ENCODE measurements at places on chromosomes 1 and 21.

- DNase-seq, result no peak
Observed at GRCh38 chr1:147626291-147626690, 44.0 kb downstream of the ACP6 start.

DNA sequence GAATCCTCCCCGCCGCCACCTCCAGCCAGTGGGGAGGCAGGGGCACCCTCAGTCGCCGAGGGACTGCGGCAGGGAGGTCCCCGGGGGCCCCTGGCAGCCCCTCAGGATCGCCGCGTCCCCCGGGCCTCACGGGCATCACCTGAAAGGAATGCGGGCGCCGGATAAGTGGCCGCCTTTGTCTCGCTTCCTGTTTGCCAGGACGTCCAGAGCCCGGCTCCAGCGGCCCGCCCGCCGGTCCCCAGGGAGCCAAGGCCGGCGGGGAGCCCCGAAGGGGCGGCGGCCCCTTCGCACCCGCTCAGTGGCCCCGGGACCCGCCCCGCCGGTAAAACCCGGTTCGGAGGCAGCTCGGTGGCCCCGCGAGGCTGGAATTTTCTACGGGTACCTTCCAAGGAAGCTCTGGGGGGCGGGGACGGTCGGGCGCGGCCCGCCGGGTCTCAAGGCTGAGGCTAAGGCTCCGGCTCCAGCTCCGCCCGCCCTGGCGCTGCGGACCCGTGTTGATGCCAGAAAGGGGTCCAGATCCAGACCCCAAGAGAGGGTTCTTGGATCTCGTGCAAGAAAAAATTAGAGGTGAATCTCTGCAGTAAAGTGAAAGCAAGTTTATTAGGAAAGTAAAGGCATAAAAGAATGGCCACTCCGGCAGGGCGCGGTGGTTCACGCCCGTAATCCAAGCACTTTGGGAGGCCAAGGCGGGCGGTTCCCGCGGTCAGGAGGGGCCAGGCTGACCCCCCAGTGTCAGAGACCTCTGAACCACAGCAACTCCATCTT lies 12.6 kb downstream of the TINAGL1 start:
- no peak for DNase-seq

DNA sequence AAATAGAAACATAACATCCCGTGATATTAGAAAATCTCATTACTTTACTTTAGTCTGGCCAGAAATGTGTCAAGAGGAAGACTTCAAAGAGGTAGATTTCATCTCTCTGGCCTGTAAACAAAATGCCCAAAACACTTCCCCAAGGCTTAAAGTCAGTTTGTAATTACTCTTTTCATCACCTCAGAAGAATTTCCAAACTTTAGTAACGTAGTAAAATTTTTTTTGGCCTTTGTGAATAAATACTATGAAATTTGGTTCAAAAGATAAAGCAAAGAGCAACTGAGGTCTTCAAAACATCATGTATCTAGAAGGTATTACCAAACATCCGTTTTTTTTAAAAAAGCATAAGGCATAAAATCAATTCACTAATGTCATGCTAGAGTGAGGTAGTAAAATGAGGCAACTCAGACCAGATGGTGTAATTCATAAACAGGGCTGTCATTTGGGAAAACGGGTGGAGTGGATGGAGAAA lies 51.4 kb downstream of the LEPR start:
- no peak for DNase-seq

DNA sequence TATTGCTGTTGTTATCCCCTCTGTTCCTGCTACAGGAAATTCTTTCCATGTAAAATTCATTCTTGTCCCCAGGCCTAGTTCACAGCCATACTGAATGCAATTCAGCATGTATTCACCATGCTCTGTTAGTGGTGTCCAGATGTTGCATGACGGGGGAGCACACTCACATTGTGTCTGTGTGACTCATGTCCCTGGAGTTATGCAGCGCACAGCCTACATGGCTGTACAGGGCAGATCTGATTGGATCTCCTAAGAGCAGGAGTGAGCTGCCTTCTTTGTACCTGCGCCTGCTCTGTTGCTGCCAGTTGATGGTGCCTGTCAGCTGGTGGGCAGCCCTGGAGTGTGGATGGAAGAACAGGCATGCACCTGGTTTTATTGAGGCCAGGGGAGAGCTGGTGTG lies 17.6 kb downstream of the HTR6 start:
- no peak for DNase-seq

DNA sequence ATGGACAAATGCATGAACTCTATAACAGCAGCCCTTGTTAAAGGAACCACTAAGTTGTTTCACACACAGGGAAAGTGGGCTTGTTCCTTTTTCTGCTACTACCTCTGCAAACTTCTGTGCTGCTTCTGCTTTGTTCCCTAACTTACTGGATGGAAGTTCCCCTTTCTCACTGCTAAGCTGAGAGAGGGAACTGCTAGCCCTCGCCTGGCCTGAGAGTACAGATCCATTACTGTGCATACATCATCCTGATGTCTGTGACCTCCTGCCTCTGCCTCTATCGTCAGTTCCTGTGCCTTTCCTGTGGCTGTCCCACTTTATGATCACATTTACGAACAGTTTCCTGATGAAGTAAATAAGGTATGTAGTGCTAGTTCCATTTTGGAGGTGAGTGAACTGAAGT lies 3.5 kb downstream of the GNAT2 start:
- no peak for DNase-seq
